EL (cell line): ENCODE measurements at places on chromosomes 7 and 10.

DNA sequence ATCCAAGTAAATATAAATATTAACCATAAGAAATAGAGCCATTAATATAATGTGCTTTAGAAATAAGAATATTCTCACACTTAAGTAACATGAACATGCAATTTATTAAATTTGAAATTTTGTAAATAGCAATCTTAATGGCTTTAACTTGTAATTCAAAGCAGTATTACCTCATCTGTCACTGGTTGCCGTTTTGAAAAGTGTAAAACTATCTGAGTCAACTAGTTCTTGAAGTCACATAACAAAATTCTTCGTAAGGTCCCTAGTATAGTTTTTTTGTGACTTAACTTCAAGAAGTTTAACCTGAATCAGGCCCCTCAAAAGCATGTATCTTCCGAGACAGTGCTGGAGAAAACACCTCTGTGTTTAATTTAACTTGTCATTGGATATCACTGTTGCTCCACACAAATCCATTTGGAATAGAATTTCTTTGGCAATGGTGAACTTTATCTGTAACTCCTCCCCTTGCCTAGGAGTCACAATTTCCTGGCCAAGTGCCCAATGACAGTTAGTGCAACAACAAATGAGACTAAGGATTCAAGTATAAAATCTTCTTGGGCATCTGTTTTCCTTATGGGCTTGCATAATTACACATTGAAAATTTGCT lies 47.1 kb downstream of the NT5C2 start:
- peak; percentile 82 for DNase-seq

DNA sequence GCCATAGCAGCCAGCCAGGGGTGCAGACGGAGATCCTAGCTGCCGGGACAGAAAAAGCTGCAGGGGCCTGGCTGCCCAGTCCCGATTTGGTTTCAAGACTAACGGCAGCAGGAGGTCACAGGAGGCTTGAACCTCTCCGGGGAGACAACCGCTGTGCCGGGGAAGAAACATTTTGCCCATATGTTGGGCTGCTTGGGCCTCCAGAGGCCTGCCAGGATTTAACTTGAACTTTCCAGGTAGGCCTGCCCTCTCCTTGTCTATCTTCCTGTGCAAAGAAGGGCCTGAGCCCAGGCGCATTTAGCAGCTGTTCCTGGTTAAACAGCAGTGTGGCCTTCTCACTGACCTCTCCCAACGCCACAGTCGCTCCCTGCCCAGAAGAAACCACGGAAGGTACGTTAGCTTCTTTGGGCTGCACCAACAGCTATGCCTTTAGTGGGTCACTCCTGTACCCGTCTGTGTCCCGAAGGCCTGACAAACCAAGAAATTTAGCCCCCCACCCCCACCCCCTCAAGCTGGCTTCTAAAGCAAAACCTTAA lies 17.1 kb upstream of the PTF1A start:
- no peak for DNase-seq

DNA sequence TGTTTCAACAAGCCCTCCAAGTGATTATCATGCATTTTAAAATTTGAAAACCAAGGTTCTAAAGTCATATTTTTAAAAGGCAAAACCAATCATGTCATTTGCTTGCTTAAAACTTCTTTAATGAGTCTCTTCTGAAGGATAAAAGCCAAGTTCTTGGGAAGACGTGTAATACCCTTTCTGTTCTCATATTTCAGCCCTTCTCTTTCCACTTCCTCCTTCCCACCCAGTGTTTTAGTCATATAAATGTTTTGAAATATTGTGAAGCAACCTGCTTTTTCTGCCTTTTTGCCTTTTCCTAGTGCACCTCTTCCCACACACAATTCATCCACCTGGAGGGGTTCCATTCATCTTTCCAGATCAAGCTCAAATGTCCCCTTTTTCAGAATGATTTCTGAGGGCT lies 211.1 kb upstream of the LRRTM3 start:
- DNase-seq: peak; percentile 2

DNA sequence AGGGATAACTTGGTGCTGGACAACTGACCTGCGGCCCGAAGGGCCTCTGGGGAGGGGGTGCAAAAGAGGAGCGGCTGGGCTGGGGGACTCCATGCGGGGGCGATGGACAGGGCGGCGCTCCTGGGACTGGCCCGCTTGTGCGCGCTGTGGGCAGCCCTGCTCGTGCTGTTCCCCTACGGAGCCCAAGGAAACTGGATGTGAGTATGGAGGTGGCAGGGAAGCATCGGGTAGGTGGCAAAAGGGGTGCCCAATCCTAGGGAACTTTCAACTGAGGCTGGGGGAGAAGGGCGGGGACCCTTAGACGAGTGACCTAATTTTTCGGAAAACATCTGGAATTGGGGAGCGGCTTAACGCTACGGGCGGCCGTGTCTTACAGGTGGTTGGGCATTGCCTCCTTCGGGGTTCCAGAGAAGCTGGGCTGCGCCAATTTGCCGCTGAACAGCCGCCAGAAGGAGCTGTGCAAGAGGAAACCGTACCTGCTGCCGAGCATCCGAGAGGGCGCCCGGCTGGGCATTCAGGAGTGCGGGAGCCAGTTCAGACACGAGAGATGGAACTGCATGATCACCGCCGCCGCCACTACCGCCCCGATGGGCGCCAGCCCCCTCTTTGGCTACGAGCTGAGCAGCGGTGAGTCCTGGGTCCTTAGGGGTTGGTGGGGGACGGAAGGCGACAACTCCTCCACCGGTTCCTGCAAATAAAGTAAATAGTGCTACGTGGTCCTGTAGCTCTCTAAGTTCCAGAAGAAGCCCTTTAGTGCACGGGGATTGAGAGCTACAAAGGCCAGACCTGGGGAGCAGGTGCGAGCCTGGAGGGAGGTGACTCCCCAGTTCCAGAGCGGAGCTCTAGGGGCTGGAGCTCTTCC lies 622 bp downstream of the WNT16 start:
- peak; percentile 30 for DNase-seq

DNA sequence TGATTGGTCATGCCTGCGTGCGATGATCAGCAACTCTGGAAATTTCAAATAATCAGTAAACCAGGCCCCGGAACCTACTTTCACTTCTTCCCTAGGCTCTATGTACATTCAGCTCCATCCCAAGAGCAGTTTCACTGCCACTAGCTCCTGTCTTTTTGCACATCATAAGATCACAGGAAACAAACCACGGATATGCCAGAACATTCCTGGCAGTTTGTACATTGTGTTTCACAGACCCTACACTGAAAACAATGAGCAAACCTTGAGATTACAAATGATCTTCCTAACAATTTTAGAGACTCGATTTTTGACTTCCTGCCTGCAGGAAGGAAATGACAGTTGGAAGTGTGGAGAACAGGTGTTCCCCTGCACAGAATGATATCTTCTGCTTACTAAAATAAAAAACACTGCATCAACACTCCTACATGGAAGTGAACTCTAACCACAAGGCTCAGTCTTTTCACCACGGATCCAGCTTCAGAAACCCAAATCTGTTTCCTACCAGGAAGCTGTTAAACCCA lies 7.6 kb upstream of the TMEM236 start:
- DNase-seq: no peak

GRCh38 chr10:3757250-3757637 lies 27.8 kb downstream of the KLF6 start:
- no peak for DNase-seq

DNA sequence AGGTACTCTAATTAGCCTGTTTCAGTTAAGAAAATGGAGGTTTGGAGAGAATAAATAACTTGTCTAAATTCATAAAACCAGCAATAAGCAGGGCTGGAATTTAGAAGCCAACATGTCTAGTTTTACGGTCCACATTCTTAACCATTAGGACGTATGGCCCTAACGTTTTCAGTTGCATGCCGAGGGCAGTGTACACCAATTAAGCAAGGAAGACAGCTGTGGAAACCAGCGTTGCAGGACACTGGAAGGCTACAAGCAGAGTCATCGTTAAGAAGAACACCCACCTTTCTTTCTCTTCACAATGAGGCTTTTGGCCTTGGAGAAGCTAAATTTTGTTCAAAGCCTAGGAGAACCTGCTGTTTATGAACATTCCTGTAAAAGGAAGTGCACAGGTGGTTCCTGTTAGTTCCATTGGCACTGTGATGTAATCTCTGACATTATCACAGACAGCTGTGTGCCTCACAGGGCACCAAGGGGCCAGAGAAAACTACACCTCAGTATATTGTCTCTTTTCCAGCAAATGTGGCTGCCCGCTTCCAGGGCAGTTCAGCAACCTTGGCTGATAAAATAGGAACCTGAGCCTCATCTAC lies 21.0 kb downstream of the MPP7 start:
- DNase-seq: no peak

GRCh38 chr7:16905300-16906044 lies 23.7 kb upstream of the AGR3 start:
- DNase-seq: peak; percentile 47

GRCh38 chr10:74867351-74867750 lies 41.0 kb downstream of the KAT6B start:
- DNase-seq: no peak

GRCh38 chr10:13086056-13086455 lies 13.9 kb upstream of the OPTN start:
- DNase-seq: peak; percentile 25

DNA sequence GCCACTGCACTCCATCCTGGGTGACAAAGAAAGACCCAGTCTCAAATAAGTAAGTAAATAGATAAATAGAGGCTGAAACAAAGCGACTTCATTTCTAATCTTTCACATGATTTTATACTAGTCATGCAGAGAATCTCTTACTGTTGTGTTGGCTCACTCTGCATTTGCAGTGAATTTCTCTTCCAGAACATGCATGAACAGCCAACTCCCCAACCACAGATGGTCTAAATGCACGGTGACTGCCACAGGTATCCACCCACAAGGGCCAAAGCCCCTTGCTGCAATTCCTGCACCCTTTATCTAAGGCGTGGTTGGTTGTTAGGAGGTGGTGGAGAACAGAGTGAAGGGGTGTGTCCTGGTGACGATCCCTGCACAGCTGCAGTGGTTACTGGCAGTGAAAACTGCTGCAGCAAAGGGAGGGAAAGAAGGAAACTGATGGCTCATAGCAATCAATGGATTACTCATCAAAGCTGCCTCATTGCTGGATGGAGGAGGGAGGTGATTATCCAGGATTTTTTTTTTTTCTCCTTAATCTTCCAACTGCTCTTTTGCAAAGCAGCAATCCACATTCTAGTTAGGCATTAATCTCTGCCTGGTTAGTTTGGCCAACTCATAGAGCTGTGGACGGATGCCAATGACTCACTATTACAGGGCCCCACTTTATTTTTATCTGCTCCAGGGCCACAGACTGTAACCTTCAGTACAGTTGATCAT lies 50.6 kb downstream of the PRTFDC1 start:
- DNase-seq: peak; percentile 94

GRCh38 chr10:3126249-3126648 lies 46.3 kb downstream of the PITRM1 start:
- no peak for DNase-seq

DNA sequence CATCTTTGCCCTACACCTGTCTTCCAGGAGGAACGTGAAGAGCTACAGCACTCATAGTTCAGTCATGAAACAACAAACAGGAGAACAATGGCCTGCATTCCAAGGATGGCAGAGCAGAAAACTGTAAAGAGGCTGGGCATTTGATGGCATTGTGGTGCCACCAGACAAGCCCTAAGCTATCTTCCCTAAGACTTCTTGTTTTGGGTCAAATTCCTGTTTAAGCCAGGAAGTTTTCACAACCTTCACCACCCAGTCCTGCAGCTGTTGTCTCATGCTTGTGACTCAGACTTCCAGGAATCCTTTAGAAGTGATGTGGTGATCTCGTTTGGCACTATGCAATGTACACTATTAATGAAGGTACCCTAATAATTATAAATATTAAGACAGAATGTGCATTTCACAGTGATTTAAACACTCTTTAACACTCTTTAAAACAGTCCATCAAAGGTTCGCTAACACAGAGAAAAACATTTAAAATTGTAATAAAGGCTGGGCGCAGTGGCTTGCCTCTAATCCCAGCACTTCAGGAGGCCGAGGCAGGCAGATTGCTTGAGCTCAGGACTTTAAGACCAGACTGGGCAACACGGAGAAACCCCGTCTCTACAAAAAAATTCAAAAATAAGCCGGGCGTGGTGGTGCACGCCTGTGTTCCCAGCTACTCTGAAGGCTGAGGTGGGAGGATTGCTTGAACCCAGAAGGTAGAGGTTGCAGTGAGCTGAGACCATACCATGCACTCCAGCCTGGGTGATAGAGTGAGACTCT lies 2.7 kb upstream of the HERPUD2 start:
- DNase-seq: peak; percentile 77

- DNase-seq: peak; percentile 42
These were observed 81.0 kb downstream of the PPP1R3C start for GRCh38 chr10:91551856-91552255.

DNA sequence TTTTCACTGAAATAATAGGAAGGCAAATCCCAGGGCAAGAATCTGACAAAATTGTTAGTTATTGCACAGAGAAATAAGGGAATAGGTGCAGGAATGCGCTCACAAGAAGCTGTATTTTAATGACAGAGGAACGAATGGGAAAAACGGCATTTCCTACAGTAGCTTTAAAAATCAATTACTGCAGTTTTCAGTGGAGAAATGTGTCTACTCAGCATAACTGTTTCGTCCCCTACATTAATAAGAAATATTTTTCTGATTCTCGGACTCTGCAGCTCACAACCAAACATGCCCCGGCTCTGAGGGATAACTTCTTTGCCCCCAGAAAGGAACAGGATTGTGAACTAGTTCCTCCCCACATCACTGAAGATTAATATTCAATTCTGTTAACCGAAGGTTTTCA lies 44.9 kb upstream of the TCERG1L start:
- no peak for DNase-seq

- DNase-seq: no peak
These were observed 104.1 kb downstream of the THSD7A start for GRCh38 chr7:11727864-11728263.

DNA sequence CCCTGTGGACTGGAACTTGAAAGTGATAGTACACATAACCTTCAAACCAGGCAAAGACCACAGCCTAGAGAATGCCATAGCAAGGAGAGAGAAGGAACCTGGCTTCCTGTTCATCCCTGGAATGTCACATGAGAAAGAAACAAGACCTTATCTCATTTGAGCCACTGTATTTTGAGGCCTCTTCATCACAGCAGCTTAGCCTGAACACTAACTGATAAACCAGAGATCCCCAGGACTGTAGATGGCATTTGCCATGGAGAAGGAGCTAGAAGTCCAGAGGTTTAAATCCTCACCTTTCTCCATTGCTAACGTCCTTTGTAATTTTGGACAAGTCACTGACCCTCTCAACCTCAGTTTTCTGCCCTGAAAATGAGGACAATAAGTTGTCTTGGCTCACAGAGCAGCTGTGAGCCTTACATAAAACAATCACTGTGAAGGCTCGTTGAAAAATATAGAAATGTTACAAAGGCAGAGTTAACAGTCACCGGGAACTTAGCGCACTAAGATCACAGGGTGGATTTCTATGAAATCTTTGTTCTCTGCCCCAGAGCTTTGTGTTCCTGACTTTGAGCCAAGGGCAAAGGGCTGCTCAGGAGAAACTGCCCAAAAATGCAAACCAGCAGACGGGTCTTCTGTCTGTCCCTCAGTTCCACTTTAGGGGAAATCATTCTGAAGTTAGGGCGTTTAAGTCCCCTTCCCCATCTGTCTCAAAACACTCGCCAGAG lies 197.0 kb downstream of the USP6NL start:
- no peak for DNase-seq
